ENCODE measurements at places on chromosomes 1 and 21. TPM values are rescaled to one million over a fixed set of nuclear protein-coding genes. Genes with fewer than 3 reads are reported as not detected.
A peak's percentile ranks its signal among the peaks of the same experiment; 100 is the strongest.

DCDC2B gene
- total RNA-seq, result not detected

- DNase-seq, result peak; percentile 87
These were observed 164.4 kb downstream of the TRIM33 start for GRCh38 chr1:114346480-114347029.

GRCh38 chr1:243505986-243506689, 250.3 kb downstream of the SDCCAG8 start:
- DNase-seq, result no peak

AVPR1B gene
- total RNA-seq, result not detected

PLA2G2E gene
- not detected for total RNA-seq

HRNR gene
- total RNA-seq, result under 0.01 TPM

DNA sequence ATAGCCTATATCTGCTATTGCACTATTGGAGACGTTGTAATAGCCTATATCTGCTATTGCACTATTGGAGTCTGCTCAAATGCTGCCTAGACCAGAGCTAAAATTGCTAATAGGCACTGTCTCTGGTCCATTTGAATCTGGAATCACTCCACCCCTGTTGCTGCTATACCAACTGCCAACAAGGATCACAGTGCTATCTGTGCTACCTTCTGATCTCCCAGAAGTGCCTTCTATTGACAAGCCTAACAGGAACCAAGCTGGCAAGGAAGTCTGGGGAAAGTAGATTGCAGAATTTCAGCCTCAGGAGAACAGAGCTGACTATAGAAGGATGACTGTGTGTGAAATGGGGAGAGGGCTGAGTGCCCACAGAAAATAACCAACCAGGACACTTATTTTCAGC, 15.9 kb downstream of the RWDD3 start:
- no peak for DNase-seq

RIPK4 gene
- total RNA-seq, result 35.5 TPM

DNA sequence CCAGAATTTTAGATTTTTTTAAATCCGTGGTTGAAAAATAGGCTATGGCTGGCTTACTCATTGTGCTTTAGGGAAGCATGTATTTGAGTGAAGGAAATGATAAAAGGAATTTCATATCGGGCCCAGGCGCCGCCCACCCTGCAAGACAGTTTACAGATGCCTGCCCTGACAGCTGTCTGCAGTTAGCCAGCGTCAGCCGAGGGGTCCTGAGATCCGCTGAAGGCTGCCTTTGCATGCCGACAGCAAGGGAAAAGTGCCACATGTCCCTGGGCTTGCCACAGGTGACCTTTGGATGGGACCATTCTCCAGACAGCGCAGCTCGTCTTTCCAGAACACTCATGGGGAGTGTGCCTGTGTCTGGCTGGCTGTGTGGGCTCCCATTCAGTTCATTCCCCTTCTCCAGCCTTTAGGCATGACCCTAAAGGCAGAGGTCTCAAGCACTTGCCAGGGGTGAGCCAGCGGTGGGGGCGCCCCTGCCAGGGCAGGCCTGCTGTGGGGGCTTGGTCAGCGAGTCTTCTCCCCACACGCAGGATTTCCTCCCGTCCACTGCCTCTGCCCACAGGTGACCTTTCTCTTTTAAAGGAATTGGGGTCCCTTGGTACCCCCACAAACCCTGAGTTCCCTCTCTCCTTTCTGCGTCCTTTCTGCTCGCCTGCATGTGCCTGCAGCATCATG, 46.1 kb upstream of the TRAPPC10 start:
- DNase-seq, result no peak

DNA sequence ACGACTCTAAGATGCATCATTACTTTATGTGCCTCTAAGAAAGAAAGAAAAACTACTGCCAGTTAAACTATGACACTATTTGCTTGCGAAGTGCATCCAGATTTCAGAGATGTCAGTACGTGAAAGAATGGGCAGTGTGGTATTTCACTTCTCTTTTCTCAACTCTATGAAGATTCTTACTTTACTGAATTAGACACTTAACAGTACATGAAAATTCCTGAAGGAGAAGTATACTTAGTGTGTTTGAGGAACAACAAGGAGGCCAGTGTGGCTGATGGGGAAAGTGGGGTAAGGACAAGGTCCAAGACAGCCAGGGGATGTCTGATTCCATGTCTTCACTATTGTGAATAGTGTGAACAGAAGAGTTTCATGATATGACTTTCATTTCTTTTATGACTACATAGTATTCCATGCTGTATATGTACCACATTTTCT, 53.9 kb upstream of the HSD17B7 start:
- DNase-seq, result no peak

GRCh38 chr1:65412984-65413375, 7.5 kb upstream of the LEPR start:
- no peak for DNase-seq

OR2L8 gene
- total RNA-seq, result not detected

FAF1 gene
- 44.5 TPM for total RNA-seq

NRAS gene
- total RNA-seq, result 78.2 TPM

- DNase-seq, result no peak
These were observed 4.3 kb downstream of the GBP2 start for GRCh38 chr1:89121641-89122040.

DNA sequence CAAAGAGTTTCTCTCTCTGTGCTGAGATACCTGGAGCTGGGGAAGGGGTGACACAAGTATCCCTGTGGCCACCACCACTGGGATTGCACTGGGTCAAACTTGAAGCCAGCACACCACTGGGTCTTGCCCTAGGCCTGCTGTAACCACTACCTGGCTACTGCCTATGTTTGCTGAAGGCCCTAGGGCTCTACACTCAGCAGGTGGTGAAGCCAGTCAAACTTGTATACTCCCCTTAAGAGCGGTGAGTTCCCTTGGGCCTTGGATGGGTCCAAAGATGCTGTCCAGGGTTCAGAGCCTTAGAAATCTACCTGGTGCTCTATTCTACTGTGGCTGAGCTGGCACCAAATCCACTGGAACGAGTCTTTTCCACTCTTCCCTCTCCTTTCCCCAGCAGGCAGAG, 47.0 kb upstream of the WDR26 start:
- no peak for DNase-seq

All from bronchial epithelial cell (primary cell).